ENCODE measurements at places on chromosomes 2 and 18.
A peak's percentile ranks its signal among the peaks of the same experiment; 100 is the strongest.

DNA sequence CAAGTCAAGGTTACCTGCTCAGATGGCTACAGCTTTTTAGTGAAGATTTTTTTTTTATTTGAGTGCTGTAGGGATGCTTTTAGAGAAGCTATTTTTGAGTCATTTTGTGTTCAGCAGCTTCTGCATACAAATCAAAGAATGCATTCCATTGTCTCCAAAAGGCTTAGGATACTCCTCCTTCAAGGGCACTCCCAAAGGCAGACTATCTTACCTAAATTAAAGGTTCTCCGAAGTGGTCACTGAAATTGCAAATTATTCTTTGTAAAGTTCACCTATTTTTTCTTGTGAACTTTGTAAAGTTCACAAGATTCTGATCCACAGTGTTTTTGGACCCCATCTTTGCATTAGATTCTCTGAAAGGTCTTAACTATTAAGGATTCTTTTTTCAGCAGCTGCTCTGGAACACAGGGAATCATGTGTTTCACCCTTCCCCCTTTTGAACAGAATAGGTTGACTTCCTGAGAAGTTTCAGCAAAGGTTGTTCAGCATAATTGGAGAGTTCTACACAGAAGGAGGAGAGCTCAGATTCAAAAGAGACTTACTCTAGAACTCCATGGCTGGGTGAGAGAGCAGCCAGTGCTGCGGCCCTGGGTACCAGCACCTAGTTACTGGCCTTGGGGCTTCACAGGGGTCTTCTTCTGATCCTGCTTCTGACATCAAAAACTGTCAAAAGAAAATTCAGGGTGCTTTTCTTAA lies 14.5 kb downstream of the CLIP4 start:
- DNase-seq: no peak

DNA sequence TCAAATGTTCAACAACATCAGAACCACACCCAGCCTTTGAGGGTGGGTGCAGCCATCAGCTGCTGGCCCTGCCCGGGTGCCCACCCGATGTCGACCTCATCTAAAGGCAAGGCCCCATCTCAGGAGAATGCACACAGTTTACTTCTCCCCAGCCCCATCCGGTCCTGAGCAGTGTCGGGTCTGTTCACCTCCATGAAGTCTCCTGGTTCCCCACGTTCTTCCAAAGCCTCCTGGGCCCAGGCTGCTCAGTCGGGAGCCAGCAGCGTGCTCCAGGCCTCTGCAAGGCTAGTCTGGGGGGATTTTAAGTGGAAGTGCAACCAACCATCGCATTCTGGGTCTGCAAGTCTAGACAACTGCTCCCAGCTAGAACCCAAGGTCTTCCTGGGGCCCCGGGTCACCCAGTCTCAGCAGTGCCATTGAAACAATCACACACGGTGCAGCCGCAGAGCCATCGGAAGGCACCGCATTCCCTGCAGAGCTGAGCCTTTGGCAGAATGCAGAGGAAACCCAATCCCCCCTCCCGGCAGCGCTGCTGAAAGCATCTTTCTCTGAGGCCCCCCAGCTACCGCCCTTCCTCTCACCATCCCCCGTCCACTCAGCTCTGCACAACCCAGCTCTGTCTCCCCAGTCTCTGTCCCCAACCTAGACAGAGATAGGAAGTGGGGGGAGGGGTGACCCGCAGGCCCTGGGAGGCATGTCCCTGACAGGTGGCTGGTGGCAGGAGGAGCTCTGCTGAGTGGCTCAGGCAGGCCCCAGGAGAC lies 8.5 kb downstream of the ESPNL start:
- no peak for DNase-seq

DNA sequence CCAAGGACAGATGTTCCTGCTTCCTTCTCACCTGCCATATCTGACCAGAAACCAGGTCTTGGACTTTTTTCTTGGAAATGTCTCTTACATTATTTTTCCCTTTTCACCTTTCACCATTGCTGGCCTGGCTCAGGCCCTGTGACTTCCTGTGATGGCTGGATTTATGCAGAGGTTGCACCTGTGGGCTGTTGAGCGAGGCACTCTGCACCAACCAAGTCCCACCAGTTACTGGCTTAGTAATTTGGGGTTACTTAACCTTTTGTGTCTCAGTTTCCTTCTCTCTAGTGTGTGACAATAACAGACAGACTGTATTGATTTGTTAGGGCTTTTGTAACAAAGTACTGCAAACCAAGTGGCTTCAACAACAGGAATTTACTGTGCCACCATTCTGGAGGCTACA lies 110.0 kb downstream of the INSIG2 start:
- no peak for DNase-seq

GRCh38 chr2:119142824-119143223 lies 15.7 kb downstream of the C1QL2 start:
- DNase-seq: no peak

- peak; percentile 44 for DNase-seq
Observed at GRCh38 chr2:53969968-53970723, 647 bp downstream of the PSME4 start.

- no peak for DNase-seq
Observed at GRCh38 chr2:225083276-225083675, 41.0 kb upstream of the DOCK10 start.

DNA sequence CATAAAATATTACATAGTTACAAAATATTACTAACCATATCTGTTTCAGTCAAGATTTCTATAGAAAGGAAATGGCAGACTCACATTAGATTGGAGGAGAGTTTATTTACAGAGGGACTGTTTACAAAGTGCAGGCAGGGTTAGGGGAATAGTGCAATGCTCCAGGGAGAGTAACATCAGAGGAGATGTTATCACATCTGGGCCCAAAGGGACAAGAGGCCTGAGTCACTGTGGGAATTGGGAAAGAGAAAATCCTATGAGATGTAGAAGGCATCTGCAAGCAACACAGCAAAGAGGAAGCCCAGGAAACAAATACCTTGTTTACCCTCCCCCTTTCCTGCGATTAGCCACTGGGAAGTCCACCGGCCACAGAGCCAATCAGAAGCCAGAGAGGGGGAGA lies 227.3 kb upstream of the TANK start:
- no peak for DNase-seq

DNA sequence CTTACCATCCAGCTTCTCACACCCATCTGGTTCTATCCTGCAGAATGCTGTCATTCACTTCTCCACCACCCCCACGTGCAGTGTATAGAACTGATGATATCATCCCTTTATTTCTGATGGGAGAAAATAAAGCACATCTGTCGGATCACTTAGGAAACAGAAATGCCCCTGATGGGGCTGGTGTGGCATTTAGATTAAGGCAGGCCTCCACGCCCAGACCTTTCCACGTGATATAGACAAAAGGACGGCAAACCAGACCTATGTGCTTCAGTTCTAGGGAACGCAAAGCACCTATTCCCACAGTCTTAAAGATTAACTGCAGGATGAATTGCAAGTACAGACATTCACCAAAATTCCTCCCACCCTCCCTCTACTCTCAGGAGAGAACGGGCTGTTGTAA lies 27.6 kb upstream of the CABLES1 start:
- DNase-seq: no peak

- no peak for DNase-seq
Observed at GRCh38 chr18:56421647-56422046, 216.7 kb downstream of the TXNL1 start.

DNA sequence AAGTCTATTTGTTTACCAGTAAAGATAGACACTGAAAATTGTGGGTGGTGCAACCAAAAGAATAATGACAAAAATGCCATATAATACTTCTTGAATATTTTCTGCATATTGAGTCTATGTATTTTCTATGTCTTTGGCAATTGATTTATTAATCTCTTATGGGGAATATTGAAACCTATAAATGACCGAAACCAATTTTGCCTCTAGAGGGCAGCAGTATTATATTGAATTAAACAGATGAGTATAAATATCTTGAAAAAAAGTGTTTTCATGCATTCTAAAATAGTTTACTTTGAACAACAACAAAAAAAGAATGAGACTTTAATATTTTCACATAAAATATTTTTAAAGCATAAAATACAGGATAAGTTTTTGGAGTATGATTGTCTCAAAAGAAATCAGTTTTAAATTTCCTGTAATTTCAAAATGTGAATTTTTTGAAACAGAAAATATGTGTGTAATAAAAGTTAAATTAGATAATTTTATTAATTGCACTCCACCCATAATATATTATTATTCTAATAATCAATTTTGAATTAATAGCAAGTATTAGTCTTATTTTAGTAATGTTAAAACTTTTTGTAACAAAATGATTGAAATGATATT lies 49.9 kb upstream of the CALCRL start:
- DNase-seq: no peak

GRCh38 chr2:148484066-148484465 lies 160.5 kb upstream of the EPC2 start:
- DNase-seq: no peak

- no peak for DNase-seq
Observed at GRCh38 chr18:72160510-72161445, 383.4 kb downstream of the CBLN2 start.

- no peak for DNase-seq
Observed at GRCh38 chr2:88517759-88518201, 65.3 kb upstream of the FOXI3 start.

DNA sequence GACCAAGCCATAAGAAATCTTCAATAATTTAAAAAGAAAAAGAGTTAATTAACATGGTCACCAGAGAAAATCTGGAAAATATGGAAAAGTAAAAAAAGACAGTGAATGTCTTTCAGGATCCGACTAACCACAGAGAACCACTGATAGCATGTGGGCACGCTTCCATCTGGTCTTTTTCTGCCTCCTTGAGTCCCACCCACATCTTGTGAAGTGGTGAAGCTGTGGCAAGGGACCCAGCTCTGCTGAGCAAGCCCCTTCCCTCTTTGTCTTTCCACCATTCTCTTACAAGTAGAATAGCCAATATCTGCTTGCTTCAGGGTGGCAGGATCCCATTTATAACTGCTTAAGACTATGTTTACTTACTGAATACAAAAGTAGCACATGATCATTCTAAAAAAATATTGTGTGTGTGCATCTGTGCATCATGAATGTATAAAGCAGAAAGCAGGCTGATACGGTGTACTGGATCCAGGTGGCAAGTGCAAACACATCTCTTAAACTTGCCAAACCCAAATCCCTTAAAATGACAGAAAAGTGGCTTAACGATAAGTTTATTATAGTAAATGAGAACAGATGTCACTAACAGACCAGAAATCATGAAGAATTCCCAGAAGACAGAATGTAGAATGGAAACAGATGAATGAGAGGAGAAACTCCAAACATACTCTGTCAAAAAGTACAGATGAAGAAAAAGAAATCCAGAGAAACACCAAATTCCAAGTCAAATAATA lies 52.3 kb downstream of the FOXI3 start:
- DNase-seq: no peak

All from stimulated activated CD4-positive, alpha-beta T cell treated with anti-CD3 and anti-CD28 coated beads, Interleukin-15, amount 100 ng/mL, for 24 hours (primary cell).